ENCODE measurements at places on chromosomes 12 and 14.

DNA sequence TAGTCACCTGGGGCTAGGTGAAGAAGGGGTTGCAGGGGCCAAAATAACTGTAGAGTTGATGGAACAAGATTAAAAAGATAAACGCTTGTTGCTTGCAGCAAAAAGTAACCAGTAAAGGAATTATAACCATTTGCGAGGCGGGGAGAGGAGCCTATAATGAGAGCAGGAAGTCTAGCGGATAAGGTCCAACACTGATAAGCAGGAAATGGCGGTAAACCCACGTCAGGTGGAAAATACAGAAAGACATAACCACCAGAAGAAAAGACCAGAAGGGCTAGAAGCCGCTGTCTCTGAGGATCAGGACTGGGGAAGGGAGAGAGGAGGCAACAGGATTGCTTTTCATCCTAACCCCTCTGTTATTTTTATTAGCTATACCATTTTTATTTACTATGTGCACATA, 303.3 kb downstream of the DPF3 start:
- DNase-seq, result peak; percentile 29

- no peak for DNase-seq
Measured at GRCh38 chr12:88985011-88985410, 367.3 kb downstream of the DUSP6 start.

- DNase-seq, result peak; percentile 49
Measured at GRCh38 chr14:97299661-97300060, 502.5 kb downstream of the VRK1 start.

DNA sequence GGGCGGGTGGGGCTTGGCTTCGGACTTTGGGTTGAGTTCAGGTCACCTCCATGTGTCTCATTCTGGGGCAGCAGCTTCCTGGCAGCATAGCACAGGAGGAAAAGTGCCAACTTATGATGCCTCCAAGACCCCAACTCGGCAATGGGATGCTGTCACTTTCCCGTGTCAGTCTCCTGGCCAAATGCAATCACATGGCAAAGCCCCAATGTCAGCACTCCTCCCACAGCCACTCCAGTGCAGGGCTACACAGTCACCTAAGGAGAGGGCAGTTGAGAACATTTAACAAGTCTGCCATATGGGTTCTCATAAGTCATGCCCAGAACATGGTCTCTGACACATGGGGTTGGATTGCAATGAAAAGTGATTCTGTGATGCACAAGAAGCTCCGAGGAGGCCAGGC, 26.7 kb downstream of the ELK3 start:
- DNase-seq, result no peak

- no peak for DNase-seq
Measured at GRCh38 chr14:52275372-52275771, 7.9 kb downstream of the PTGDR start.

- no peak for DNase-seq
Measured at GRCh38 chr12:123199936-123200335, 33.0 kb downstream of the MPHOSPH9 start.

GRCh38 chr14:76203086-76204001, 51.6 kb downstream of the GPATCH2L start:
- no peak for DNase-seq

- no peak for DNase-seq
Measured at GRCh38 chr14:69044965-69045555, 66.0 kb upstream of the ACTN1 start.
